SK-N-SH treated with all-trans-retinoic acid at 6 μM for 48 hours (cell line): ENCODE measurements at places on chromosomes 2 and 18.

GRCh38 chr2:149612122-149612521, 24.5 kb upstream of the MMADHC start:
- ATAC-seq: peak; percentile 79

GRCh38 chr2:222656526-222657446, 894 bp upstream of the FARSB start:
- peak; percentile 59 for ATAC-seq

- ATAC-seq: no peak
Observed at GRCh38 chr2:232369126-232369951, 9.2 kb upstream of the ALPP start.

- peak; percentile 39 for ATAC-seq
Observed at GRCh38 chr2:207282916-207283315, 117.2 kb upstream of the KLF7 start.

DNA sequence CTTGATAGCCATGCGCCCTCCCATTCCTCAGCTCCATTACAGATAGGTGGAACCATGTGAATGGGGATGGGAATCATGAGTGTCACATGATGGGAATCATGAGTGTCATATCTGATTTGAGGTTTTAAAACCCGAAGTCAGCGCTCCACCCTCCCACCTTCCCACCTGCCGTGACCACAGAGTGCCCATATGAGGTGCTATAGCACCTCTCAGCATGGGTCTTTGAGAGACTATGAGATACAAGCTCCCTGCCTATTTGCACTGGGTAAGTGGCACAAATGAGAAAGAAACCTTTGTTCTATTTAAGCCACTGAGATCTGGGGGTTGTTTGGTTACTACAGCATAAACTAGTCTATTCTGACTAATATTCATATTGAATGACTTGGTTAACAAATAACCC, 78.5 kb upstream of the PTPRM start:
- no peak for ATAC-seq

GRCh38 chr2:46818819-46819218, 96.8 kb downstream of the MCFD2 start:
- ATAC-seq: no peak

GRCh38 chr18:5196253-5197031, 615 bp downstream of the AKAIN1 start:
- ATAC-seq: peak; percentile 27; the same call in 2 of the 3 replicates

- ATAC-seq: no peak
Observed at GRCh38 chr2:235333076-235333475, 160.8 kb upstream of the AGAP1 start.

- ATAC-seq: no peak
Observed at GRCh38 chr2:234128606-234129005, 78.1 kb downstream of the SPP2 start.

DNA sequence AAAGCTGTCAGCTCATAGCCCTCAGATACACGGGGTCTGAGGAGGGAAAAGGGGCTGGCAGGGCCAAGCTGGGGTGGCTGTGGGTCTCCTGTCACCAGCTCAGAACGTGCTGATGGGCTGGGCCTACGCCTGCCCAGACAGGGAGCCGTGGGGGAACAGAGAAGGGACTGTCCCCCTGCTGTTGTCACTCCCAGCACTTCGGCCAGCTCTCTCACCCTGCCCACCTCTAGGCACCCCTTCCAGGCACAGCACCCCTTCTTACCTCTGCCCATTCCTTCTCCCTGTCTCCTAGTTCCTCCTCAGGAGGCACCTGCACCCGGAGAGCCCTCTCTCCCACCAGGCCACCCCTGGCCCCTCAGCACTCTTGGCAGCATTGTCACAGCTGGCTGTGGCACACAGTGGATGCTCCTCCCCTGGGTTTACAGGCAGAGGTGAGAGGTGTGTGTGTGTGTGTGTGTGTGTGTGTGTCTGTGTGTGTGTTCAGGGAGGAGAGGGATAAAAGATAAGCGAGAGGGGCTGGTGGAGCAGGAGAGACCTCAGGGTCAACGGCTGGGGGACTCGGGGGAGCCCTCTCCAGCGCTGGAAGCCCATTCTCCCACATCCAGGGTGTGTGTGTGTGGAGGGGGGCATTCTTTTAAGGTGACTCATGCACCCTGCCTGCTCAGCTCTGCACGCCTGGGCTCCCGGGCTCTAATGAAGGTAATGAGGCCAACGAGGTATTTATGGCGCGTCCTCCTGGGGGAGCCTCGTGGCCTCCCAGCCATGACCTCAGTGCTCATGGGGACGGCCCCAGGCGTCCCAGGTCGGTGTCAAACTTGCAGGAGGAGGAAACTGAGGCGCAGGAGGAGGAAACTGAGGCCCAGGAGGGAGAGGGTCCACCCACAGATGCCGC, 66.1 kb upstream of the SMAD7 start:
- peak; percentile 86 for ATAC-seq

DNA sequence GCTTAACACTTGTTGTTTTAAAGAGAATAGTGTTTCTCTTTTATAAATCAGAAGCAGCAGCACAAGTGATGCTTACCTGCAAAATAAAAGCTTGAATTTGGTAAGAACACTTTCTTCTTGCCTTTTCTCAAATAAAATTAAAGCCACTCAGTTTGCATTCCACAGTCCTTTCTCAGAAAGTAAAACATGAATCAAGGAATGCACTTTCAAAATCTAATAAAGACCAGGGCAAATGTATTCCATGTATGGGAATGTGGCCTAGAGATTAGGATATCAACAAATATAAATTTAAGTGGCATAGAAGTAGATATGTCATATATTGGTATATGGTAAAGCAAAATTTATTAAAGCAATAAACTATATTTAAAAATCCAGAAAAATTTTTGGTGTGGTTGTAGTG, 352.8 kb downstream of the THSD7B start:
- ATAC-seq: peak; percentile 92

- ATAC-seq: no peak
Observed at GRCh38 chr2:67046591-67046990, 350.5 kb upstream of the ETAA1 start.

GRCh38 chr18:26425148-26425531, 123.2 kb downstream of the KCTD1 start:
- peak; percentile 27; the same call in 1 of the 3 replicates for ATAC-seq

DNA sequence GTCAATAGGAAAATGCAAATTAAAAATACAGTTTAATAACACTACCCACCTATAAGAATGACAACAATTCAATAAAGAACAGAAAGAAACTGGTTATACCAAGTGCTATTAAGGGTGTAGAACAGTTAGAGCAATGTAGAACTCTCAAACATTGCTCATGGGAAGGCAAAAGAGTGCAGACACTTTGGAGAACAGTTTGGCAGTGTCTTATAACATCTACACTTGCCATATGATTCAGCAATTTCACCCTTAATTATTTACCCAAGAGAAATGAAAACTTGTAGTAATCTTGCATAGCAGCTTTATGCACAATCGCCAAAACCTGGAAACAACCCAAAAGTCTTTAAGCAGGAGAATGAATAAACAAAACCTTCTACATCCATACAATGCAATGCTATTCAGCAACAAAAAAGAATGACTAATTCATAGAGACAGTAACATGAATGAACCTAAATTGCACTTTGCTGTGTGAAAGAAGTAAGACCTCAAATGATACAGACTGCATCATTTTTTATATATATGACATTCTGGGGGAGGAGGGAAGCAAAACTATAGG, 455.2 kb downstream of the THSD7B start:
- ATAC-seq: peak; percentile 24; the same call in 2 of the 3 replicates
